ENCODE measurements at places on chromosomes 11 and 22.

DNA sequence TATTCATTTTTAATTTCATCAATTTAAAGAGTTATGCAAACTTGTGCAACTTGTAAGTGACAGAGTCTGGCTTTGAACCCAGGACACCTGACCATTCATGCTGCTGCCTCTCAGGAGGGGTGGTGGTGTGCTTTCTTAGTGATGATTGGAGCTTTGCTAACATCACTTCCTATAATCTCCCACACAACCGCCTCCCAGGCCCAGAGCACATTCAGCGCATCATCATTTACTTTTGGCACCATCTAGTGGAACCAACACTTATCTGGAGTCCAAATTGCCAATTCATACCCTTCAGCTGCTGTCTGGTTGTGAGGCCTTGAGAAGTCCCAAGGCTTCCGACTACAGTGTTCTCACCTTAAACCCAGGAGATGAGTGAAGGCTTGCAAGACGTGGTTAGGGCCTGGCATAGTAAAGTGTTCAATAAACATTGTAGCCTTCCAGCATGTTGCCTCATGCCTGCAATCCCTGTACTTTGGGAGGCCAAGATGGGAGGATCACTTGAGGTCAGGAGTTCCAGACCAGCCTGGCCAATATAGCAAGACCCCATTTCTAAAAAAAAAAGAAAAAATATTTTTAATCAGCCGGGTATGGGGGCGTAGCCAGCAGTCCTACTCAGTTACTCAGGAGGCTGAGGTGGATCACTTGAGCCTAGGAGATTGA is 1.1 kb upstream of the TTLL1 start:
- H3K27me3 ChIP-seq: no peaks in the 10 kb centered on the region
- no peaks in the 10 kb centered on the region for H3K36me3 ChIP-seq
- peak; percentile 84 for DNase-seq
- H3K4me3 ChIP-seq: no peak overlapping the region
- H3K4me1 ChIP-seq: peaks cover 9% of the 10 kb centered on the region

GRCh38 chr22:37187552-37187890 is 526 bp downstream of the C1QTNF6 start:
- no peaks in the 10 kb centered on the region for H3K36me3 ChIP-seq
- peak; percentile 58 for DNase-seq
- peaks cover 60% of the 10 kb centered on the region for H3K4me1 ChIP-seq
- H3K27me3 ChIP-seq: no peaks in the 10 kb centered on the region
- H3K27ac ChIP-seq: peak overlapping the region; percentile 96

GRCh38 chr11:119205080-119205479 is 1.1 kb upstream of the CBL start:
- no peaks in the 10 kb centered on the region for H3K36me3 ChIP-seq
- no peaks in the 10 kb centered on the region for H3K27me3 ChIP-seq
- H3K4me1 ChIP-seq: peaks cover 18% of the 10 kb centered on the region
- H3K27ac ChIP-seq: no peak overlapping the region
- no peak overlapping the region for H3K4me3 ChIP-seq

DNA sequence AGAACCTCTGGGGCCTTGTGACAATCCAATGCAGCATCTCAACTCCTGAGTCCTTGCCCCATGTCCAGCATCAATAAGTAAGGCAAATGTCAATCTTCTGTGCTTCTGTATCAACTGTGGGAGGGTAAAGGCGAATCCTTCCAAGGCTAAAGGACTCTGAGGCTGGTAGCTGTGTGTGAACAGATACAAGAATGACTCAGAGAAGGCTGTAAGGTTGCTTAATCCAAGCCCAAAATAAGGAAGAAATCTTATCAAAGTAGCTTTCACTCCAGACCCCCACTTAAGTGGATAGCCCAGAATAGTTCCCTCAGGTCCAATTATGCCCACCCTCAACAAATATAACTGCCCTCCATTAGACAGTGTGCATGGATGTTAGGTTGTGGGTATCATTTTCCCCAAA is 28.1 kb upstream of the SCGB1A1 start:
- H3K4me3 ChIP-seq: no peak overlapping the region
- DNase-seq: no peak
- H3K36me3 ChIP-seq: no peaks in the 10 kb centered on the region
- H3K27ac ChIP-seq: no peak overlapping the region

DNA sequence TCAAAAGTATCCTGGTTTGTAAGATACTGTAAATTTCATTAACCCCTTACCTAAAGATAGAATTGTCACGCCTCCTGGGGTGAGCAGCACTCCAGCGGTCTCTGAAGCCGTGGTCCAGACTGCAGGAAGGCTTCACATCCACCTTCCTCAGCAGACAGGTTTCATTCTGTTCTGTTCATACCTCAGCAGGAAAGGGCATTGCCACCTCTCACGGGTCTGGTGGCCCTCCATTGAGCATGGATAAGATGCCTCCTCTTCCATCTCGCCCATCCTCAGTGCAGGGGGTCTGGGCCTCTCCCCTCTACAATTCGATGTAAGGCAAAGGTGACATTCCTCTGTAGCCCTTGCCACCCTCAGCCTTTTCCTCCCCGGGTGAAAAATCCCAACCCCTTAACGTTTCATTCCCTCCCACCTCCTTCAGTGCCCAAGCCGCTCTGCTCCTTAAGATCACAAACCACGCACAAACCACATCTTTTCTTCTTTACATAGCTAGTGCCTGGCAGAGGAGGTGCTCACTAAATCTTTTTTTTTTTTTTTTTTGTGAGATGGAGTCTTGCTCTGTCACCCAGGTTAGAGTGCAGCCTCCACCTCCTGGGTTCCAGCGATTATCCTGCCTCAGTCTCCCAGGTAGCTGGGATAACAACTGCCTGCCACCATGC is 28.5 kb downstream of the RPUSD4 start:
- no peak overlapping the region for H3K4me3 ChIP-seq
- H3K27me3 ChIP-seq: no peaks in the 10 kb centered on the region
- no peaks in the 10 kb centered on the region for H3K4me1 ChIP-seq
- DNase-seq: no peak
- no peaks in the 10 kb centered on the region for H3K36me3 ChIP-seq
- H3K27ac ChIP-seq: no peak overlapping the region

- no peaks in the 10 kb centered on the region for H3K27me3 ChIP-seq
- no peak overlapping the region for H3K27ac ChIP-seq
- peak overlapping the region; percentile 78 for H3K4me3 ChIP-seq
- no peak for DNase-seq
- H3K4me1 ChIP-seq: peaks cover 7% of the 10 kb centered on the region
Measured at GRCh38 chr22:19762568-19763457, 2.2 kb downstream of the TBX1 start.

- 0 out of 2 replicates have a peak overlapping the region, but pooled peaks have one; percentile 14 for H3K27ac ChIP-seq
- DNase-seq: peak; percentile 86
- H3K4me1 ChIP-seq: peaks cover 13% of the 10 kb centered on the region
Measured at GRCh38 chr11:77559686-77560401, 29.9 kb upstream of the AQP11 start.

DNA sequence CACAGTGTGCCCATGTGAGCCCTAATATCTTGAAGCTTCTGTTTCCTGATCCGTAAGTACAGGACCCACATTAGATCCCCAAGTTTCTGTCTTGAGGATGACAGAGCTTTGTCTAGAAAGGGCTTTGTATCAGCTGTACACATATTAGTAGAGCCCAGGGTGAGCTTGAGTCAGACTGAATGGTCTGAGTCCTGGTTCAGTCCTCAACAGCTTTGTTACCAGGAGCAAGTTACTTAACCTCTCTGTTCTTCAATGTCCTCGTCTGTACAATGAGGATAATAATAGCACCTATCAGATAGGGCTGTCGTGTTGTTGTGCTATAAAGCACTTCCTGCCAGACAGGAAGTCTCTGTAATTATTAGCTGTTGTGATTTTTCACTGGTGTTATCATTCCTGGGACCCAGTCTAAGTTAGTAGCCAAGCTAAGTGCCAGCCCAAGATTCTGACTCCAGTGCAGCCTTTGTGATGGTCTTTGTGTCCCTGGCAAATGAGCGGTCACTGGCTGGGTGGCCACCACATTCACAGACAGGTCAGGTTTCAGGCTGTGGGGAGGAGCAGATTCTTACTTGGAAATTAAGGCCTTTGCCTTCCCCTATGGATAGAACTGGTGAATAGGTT is 6.8 kb downstream of the TOM1 start:
- no peaks in the 10 kb centered on the region for H3K27me3 ChIP-seq
- peaks cover 19% of the 10 kb centered on the region for H3K4me1 ChIP-seq
- H3K27ac ChIP-seq: no peak overlapping the region
- DNase-seq: no peak

GRCh38 chr11:14357881-14358728 is 878 bp downstream of the RRAS2 start:
- H3K36me3 ChIP-seq: no peaks in the 10 kb centered on the region
- DNase-seq: peak; percentile 71
- peaks cover 23% of the 10 kb centered on the region for H3K4me1 ChIP-seq
- peak overlapping the region; percentile 48 for H3K27ac ChIP-seq
- peak overlapping the region; percentile 98 for H3K4me3 ChIP-seq
- H3K27me3 ChIP-seq: no peaks in the 10 kb centered on the region

DNA sequence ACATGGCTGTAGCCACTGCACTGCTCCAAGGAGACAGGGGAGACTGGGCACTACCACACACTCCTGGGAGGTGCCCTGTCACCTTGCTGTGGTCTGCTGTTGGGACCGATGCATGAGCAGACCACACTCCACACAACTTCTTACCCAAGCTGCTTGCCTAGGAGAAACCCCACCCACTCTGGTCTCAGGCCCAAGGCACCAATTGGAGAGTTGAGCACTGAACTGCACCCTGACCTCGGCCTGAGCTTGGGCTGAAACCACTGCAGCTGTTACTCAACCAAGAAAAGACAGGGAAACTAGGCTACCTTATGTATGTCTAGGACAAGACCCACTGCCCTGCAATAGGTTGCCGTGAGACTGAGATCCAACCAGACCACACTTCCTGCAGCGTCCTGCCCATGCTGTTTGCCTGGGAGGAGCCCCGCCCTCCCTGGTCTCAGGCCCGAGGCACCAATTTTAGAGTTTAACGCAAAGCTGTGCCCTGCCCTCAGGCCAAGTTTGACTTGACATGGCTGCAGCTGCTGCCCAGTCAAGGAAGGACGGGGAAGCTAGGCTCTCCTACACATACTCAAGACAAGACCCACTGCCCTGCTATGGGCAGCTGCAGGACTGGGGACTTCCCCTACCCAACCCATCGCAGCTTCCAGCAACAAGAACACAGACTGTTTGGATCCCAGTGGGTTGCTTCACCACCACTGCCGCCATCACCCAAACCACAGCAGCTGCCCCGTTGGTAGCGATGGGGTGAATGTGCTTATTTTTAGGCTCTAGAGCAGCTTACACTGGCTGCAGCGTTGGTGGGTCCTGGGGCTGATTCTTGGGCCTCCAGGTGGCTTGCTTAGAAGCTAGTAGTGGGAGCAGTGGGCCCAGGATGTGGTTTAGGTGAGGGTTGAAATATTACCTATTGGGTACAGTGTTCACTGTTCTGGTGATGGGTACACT is 66.8 kb downstream of the BRD1 start:
- no peaks in the 10 kb centered on the region for H3K4me1 ChIP-seq
- H3K27me3 ChIP-seq: no peaks in the 10 kb centered on the region
- no peak for DNase-seq

DNA sequence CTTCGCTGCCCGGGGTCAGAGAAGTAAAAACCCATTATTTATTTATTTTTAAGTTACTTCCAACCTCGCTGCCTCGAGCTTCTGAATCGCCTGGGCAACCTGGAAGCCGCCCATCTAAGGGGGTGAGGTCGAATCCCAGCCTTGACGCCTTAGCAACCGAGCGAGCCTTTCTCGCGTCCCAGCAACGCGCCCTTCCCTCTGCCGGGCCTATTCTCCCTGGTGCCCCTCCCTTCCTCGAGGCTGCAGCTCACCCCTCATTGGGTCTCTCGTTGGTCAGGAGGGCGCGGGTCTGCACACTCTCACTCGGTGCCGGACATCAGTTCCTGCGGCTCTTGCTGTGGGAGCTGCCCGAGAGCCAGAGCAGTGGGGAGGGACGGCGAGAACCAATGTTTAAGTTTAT is at the start of gene CCDC81:
Gene CCDC81 (plus strand): TSS at position 302 of the 400 bp plus-strand sequence. CDS start 277 bp downstream, outside the sequence.
- H3K4me1 ChIP-seq: peaks cover 6% of the 10 kb centered on the region
- H3K4me3 ChIP-seq: no peak within 1 kb of the TSS
- H3K36me3 ChIP-seq: no peaks in the 10 kb centered on the region
- no peak for DNase-seq
- no peak within 1 kb of the TSS for H3K27ac ChIP-seq

DNA sequence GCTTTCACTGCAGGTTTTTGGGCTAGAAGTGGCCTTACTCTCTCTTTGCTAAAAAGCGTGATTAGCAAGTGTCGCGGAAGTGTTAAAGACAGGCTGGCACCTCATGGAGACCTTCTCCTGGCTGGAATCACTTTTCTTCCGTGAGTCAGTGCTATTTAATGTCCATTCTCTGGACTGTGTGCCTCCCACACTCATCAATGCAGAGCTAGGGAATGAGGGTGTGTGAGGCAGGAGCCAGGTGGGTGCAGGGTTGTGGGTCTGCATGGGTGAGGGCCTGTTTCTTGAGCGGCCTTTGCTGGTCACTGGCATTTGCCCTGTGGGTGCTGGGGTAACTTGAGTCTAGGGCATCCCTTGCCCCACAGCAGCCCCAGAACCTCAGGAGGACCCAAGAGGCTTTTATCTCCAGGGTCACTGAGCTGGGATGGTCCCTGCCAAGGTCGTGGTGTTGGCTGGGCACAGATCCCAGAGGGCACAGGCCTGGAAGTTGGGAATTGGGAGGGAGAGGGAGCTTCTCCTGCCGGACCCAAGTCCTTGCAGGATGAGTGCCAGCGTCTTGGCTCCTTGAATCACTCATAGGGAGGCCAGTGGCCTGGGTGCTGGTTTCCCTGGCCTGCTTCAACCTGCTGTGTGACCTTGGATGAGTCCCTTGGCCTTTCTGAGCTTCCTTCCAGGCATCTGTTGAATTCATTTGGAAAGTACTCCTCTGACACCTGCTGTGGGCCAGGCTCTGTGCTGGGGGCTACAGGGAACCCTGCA is 30.0 kb downstream of the KIAA1671 start:
- H3K27ac ChIP-seq: no peak overlapping the region
- peaks cover 19% of the 10 kb centered on the region for H3K4me1 ChIP-seq
- no peaks in the 10 kb centered on the region for H3K27me3 ChIP-seq
- no peak for DNase-seq
- H3K36me3 ChIP-seq: no peaks in the 10 kb centered on the region
- H3K4me3 ChIP-seq: no peak overlapping the region

GRCh38 chr11:39810358-39810757 is 1649.1 kb downstream of the LRRC4C start:
- H3K27me3 ChIP-seq: no peaks in the 10 kb centered on the region
- H3K36me3 ChIP-seq: no peaks in the 10 kb centered on the region
- no peak overlapping the region for H3K4me3 ChIP-seq
- H3K4me1 ChIP-seq: no peaks in the 10 kb centered on the region
- H3K27ac ChIP-seq: no peak overlapping the region

GRCh38 chr11:27532652-27533325 is 26.2 kb upstream of the LIN7C start:
- H3K4me1 ChIP-seq: no peaks in the 10 kb centered on the region
- H3K27ac ChIP-seq: no peak overlapping the region
- no peak for DNase-seq
- H3K4me3 ChIP-seq: no peak overlapping the region
- no peaks in the 10 kb centered on the region for H3K36me3 ChIP-seq

DNA sequence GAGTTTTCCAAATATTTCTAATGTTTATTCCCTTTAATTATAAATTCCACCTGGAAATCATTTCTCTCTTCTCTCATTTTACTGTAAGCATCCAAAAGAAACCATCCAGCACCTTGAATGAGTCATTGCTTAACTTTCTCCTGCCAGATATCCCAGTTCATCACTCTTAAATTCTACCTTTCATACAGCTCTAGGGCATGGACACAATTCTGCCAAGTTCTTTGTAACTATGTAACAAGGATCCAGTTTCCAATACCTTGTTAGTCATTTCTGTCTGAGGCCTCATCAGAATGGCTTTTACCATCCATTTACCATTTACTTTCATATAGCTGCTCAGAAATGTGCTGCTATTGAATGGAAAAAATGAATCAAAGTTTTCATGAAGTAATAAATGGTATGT is 455.4 kb upstream of the TENM4 start:
- H3K4me1 ChIP-seq: no peaks in the 10 kb centered on the region
- H3K27ac ChIP-seq: no peak overlapping the region
- peak; percentile 27 for DNase-seq
- no peaks in the 10 kb centered on the region for H3K36me3 ChIP-seq

All from PC-3 (cell line).